ENCODE measurements at places on chromosomes 4 and X.
A peak's percentile ranks its signal among the peaks of the same experiment; 100 is the strongest.

- H3K4me3 ChIP-seq = no peak overlapping the region
- no peak for DNase-seq
- H3K4me1 ChIP-seq = no peaks in the 10 kb centered on the region
- H3K27me3 ChIP-seq = no peaks in the 10 kb centered on the region
- H3K36me3 ChIP-seq = no peaks in the 10 kb centered on the region
Measured at GRCh38 chr4:39617534-39617933, 21.1 kb downstream of the SMIM14 start.

GRCh38 chr4:73222466-73223257, 35.9 kb downstream of the ANKRD17 start:
- H3K27ac ChIP-seq = peak overlapping the region; percentile 92
- no peaks in the 10 kb centered on the region for H3K27me3 ChIP-seq
- peak overlapping the region; percentile 100 for H3K4me3 ChIP-seq
- peaks cover 20% of the 10 kb centered on the region for H3K4me1 ChIP-seq

GRCh38 chr4:88610771-88611170, 18.5 kb downstream of the HERC3 start:
- peak overlapping the region; percentile 91 for H3K27ac ChIP-seq
- peaks cover 33% of the 10 kb centered on the region for H3K36me3 ChIP-seq
- H3K4me1 ChIP-seq = peaks cover 56% of the 10 kb centered on the region
- no peak for DNase-seq

DNA sequence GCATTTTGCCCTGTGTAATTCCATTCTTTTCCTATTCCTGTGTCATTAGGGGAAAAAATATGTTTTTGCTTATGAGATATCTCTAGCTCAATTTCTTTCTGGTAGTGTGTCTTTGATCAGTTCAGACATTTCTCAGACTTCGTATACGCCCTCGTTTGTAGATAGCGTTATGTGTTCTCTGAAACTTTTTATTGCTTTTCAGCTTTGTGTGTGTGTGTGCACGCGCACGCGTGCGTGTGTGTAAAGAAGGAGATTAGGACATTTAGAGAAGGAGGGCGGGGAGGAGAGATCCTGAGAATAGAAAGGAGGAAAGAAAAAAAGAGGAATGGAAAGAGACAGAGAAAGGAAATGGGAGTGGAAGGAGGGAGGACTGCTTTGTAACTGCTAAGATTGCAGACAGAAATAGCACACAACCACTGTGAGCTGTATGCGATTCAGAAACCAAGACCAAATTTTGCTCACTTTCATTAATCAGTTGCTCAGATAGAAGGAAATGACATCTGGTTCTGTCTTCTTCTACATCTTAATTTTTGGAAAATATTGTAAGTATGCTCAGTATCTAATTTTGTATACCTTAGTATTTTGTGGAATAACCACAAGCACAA, at the start of gene RXFP1:
Gene RXFP1, plus strand, starts transcription at position 399 of the 605 bp plus-strand sequence. Its CDS starts 95 bp downstream, at position 494.
- no peaks in the 10 kb centered on the region for H3K4me1 ChIP-seq
- DNase-seq = no peak
- no peak within 1 kb of the TSS for H3K27ac ChIP-seq
- H3K27me3 ChIP-seq = peaks cover 2% of the 10 kb centered on the region
- no peak within 1 kb of the TSS for H3K4me3 ChIP-seq
- no peaks in the 10 kb centered on the region for H3K36me3 ChIP-seq

- no peak overlapping the region for H3K27ac ChIP-seq
- H3K36me3 ChIP-seq = no peaks in the 10 kb centered on the region
- no peak overlapping the region for H3K4me3 ChIP-seq
- H3K27me3 ChIP-seq = no peaks in the 10 kb centered on the region
Measured at GRCh38 chr4:159240687-159241086, 137.8 kb downstream of the RAPGEF2 start.

- no peaks in the 10 kb centered on the region for H3K27me3 ChIP-seq
- H3K27ac ChIP-seq = no peak overlapping the region
- no peaks in the 10 kb centered on the region for H3K4me1 ChIP-seq
- H3K36me3 ChIP-seq = no peaks in the 10 kb centered on the region
Measured at GRCh38 chr4:136768925-136769275, 763.4 kb downstream of the PCDH18 start.

- no peaks in the 10 kb centered on the region for H3K27me3 ChIP-seq
- no peak overlapping the region for H3K27ac ChIP-seq
- H3K4me3 ChIP-seq = no peak overlapping the region
- no peaks in the 10 kb centered on the region for H3K36me3 ChIP-seq
- H3K4me1 ChIP-seq = no peaks in the 10 kb centered on the region
Measured at GRCh38 chr4:84530871-84531270, 31.8 kb upstream of the NKX6-1 start.

DNA sequence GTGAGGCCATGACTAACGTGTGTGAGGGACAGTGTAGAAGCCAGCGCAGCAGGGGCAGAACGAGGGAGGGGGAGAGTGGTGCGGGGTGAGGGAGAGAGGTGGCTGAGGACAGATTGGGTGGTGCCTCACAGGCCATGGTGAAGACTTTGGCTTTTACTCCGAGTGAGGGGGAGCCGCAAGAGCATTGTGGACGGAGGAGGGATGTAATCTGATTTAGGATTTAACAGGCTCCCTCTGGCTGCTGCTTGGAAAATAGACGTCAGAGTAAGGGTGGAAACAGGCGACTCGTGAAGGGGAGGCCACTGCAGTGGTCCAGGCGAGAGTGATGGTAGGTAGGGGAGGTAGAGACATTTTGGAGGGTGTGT, 13.0 kb downstream of the PPP1R3F start:
- peaks cover 50% of the 10 kb centered on the region for H3K4me1 ChIP-seq
- no peaks in the 10 kb centered on the region for H3K27me3 ChIP-seq
- peak overlapping the region; percentile 49 for H3K27ac ChIP-seq

GRCh38 chr4:127631420-127631819, 1.3 kb upstream of the INTU start:
- no peaks in the 10 kb centered on the region for H3K4me1 ChIP-seq
- no peak overlapping the region for H3K27ac ChIP-seq
- peaks cover 18% of the 10 kb centered on the region for H3K27me3 ChIP-seq
- DNase-seq = no peak

DNA sequence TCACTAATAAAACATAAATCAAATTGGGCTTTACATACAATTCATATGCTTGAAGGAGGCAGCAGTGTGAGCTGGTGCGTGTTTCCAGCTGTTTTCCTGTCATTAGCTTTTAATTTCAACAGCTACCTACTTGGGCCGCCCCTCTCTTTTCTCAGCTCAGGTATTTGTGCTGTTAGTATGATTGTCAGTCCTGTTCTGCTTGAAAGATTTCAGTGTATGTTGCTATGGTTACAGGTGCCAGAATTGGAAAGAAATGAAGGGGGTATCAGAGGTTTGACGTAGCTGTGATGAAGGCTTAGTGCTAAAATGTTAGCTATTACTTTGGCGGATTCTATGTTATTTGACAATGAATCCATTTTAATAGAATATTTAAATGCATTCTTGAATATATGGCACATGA, 440.3 kb downstream of the ZIC3 start:
- no peaks in the 10 kb centered on the region for H3K4me1 ChIP-seq
- no peaks in the 10 kb centered on the region for H3K36me3 ChIP-seq

DNA sequence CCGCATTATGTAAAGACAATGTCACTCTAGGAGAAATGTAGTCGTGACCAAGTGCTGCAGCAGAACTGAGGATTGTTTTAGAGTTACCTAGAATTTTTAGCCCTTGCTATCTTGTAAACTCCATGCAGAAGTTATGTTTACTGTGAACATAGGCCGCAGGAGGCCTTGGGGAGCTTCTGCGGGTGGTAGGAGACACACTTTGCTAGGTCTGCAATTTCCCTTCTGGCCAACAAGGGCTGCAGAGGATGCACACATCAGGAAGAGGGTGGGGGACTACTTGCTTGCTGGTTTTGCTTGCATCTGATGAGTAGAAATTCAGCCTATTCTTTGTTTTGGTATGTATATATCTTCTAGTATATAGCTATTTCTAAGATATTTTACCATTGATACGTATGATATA, 23.1 kb downstream of the BANK1 start:
- H3K27me3 ChIP-seq = no peaks in the 10 kb centered on the region
- no peak overlapping the region for H3K4me3 ChIP-seq
- H3K27ac ChIP-seq = no peak overlapping the region
- H3K4me1 ChIP-seq = no peaks in the 10 kb centered on the region
- no peak for DNase-seq
- H3K36me3 ChIP-seq = no peaks in the 10 kb centered on the region

DNA sequence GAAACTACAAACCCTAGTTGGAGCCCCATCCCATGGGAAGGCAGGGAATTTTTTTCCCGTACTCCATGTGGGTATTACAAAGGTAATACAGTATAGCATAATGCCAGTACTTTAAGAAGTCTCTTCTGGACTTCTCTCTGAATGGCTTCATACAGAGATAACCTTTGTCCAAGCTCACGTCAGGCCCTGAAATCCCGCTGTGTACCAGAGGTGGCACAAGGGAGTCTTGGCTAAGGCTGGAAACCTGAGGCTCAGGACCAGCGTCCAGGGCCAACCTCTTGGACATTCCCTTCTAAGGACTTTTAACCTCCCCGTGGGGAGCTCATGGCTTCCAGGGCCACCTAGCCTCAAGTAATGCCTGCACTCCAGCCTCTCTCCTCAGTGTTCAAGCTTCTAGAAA, 338.9 kb upstream of the FAM241A start:
- H3K36me3 ChIP-seq = no peaks in the 10 kb centered on the region
- DNase-seq = no peak
- no peaks in the 10 kb centered on the region for H3K4me1 ChIP-seq
- peaks cover 2% of the 10 kb centered on the region for H3K27me3 ChIP-seq

DNA sequence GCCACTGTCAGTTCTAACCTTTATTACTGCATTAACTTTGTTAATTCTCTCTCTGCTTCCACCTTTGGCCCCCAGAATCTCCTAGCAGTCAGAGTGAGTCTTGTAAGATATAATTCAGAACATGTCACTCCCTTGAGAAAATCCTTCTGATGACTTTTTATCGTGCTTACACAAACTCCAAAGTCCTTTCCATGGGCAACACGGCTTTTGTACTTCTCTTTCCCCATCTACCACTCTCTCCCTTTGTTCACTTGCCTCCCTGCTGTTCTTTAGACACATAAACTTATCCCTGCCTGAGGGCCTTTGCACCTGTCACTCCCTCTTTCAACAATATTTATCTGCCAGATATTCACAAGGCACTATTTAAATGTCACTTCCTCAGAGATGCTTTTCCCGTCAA, 64.8 kb downstream of the MAOB start:
- H3K27ac ChIP-seq = no peak overlapping the region
- peaks cover 4% of the 10 kb centered on the region for H3K4me1 ChIP-seq
- no peaks in the 10 kb centered on the region for H3K36me3 ChIP-seq
- H3K4me3 ChIP-seq = no peak overlapping the region
- H3K27me3 ChIP-seq = no peaks in the 10 kb centered on the region

- DNase-seq = no peak
- H3K4me1 ChIP-seq = no peaks in the 10 kb centered on the region
- H3K27ac ChIP-seq = no peak overlapping the region
- peaks cover 6% of the 10 kb centered on the region for H3K27me3 ChIP-seq
Measured at GRCh38 chr4:76822303-76822702, 75.6 kb downstream of the SOWAHB start.

DNA sequence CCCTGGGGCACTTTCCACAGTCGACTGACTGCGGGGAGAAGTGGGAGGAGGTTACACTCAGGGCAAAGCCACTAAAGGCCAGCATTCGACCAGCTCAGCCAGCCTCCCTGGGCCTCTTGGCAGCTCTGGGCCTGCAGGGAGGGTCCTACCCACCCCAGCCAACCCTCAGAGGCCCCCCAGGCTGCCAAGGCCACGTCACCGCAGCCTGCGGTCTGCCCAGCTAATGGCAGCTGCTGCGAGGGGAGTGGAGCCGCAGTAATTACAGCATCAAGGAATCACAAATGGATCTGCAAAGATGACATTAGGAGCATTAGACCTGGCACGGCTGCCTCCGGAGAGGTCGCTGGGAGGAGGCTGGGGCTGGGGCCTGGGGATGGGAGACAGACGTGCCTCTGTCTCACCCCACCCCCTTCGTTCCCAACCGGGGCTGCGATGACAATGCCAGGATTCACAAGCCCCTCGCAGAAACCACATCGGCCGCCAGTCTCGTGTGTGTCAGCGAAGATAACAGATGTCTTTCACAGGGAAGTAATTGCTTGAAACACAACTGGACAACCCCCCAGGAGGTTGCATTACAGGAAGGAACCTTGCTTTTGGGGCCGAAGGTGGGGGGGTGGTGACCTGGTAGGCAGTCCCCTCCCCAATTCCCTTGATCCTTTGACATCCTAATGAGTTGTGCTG, 367.6 kb downstream of the BCOR start:
- H3K36me3 ChIP-seq = no peaks in the 10 kb centered on the region
- no peak overlapping the region for H3K27ac ChIP-seq
- H3K4me1 ChIP-seq = peaks cover 5% of the 10 kb centered on the region
- H3K27me3 ChIP-seq = no peaks in the 10 kb centered on the region
- no peak overlapping the region for H3K4me3 ChIP-seq
- DNase-seq = no peak

GRCh38 chr4:98480535-98480934, 177.9 kb downstream of the TSPAN5 start:
- H3K36me3 ChIP-seq = peaks cover 17% of the 10 kb centered on the region
- H3K27me3 ChIP-seq = no peaks in the 10 kb centered on the region
- peaks cover 18% of the 10 kb centered on the region for H3K4me1 ChIP-seq
- no peak overlapping the region for H3K27ac ChIP-seq
- DNase-seq = no peak
- H3K4me3 ChIP-seq = no peak overlapping the region

GRCh38 chrX:1336331-1336943, at the start of gene IL3RA:
Gene IL3RA (plus strand): TSS chrX:1336785. CDS start chrX:1341766, 4,981 bp downstream.
- H3K4me3 ChIP-seq = peak within 1 kb of the TSS; percentile 65
- DNase-seq = peak; percentile 38
- H3K4me1 ChIP-seq = peaks cover 11% of the 10 kb centered on the region
- no peaks in the 10 kb centered on the region for H3K36me3 ChIP-seq

- H3K36me3 ChIP-seq = no peaks in the 10 kb centered on the region
- no peak overlapping the region for H3K4me3 ChIP-seq
- DNase-seq = no peak
- no peak overlapping the region for H3K27ac ChIP-seq
Measured at GRCh38 chr4:165505958-165506837, 127.4 kb downstream of the CPE start.

DNA sequence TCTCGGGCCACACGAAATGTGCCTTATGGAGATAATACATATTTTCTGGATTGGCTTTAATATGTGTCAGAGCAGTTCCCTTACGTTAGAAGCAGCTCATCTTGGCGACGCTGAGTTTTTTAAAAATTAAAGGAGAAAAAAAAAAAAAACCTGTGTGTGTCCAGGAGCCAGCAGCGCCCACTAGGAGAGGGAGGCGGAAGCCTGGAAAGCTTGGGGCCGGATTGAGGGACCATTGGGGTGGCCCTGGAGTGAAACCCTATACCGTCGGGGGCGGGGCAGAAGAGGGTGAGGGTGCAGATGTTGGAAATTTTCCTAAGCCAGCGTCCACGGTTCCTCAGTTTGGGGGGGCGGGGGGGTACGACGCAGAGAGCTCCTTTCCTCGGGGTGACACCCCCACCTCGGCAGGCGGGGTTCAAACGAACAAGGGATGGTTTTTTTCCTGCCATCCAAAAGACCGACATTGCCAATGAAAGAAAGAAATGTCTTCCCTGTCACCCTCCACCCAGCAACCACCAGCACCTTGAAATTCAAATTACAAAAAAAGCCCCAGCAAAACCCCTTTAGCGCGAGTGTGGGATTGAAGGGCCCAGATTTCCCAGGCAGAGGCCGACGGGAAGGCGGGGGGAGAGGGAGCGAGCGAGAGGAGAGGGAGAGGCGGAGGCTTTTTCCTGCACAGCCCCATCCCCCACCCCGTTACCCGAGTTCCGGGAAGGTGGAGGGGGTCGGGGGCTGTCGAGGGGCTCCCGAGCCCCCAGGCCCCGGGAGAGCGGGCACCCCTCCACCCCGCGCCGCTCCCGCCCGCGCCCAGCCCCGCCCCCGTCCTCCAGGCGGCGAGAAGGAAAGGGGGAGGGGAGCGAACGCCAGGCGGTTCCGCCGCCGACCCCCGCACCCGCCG, 859 bp downstream of the SMARCA1 start:
- H3K4me1 ChIP-seq = peaks cover 4% of the 10 kb centered on the region
- peaks cover 7% of the 10 kb centered on the region for H3K27me3 ChIP-seq
- no peak overlapping the region for H3K27ac ChIP-seq
- DNase-seq = no peak

- no peak for DNase-seq
- no peaks in the 10 kb centered on the region for H3K4me1 ChIP-seq
- H3K27me3 ChIP-seq = no peaks in the 10 kb centered on the region
Measured at GRCh38 chrX:50910685-50911176, at the start of gene BMP15. Gene BMP15 (plus strand): TSS chrX:50910735. CDS start chrX:50910784, 49 bp downstream.
